ENCODE measurements at places on chromosomes 1 and 21. TPM values are rescaled to one million over a fixed set of nuclear protein-coding genes. Genes with fewer than 3 reads are reported as not detected.
A peak's percentile ranks its signal among the peaks of the same experiment; 100 is the strongest.

PLEKHN1 gene
- total RNA-seq = 2.8 TPM

DNA sequence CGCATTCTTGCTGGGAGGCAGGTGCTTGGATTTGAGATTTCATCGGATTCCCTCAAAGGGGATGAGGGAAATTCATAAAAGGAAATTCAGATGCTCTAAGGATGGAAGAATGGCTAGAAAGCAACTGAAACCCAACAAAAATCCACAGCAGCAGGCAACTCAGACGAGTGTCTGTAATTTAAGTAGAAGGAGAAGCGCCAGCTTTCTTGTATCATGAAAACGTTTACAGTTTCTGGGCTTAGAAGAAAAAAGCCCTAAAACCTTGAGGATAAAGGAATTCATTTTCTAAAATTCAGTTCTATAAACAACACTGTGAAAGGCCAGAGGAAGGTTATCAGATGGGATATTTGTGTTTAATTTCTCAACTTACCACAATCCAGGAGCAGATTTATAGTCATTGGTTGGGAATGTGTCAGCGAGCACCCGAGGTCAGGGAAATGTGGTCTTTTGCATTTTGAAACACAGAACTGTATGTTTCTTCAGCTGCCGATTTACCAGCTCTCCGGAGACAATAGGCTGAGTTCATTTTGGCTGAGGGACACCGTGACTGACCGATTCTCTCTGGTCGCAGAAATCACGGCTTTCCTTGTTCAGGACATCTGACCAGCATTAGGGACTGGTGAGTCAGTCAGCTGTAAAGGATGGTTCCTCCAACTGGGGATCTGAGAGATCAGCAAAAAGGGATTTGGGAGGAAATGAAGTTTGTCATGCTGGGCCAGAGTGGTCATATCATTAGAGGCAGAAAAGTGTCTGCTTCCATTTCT lies 111.6 kb upstream of the ERRFI1 start:
- H3K4me1 ChIP-seq = peaks cover 6% of the 10 kb centered on the region
- H3K4me3 ChIP-seq = no peak overlapping the region
- peaks cover 37% of the 10 kb centered on the region for H3K27me3 ChIP-seq
- no peaks in the 10 kb centered on the region for H3K36me3 ChIP-seq
- no peak overlapping the region for H3K27ac ChIP-seq

GRCh38 chr1:223725578-223725977 lies 13.2 kb downstream of the CAPN2 start:
- H3K4me3 ChIP-seq = peak overlapping the region; percentile 80
- peak overlapping the region; percentile 96 for H3K27ac ChIP-seq
- H3K36me3 ChIP-seq = peaks cover 65% of the 10 kb centered on the region
- no peaks in the 10 kb centered on the region for H3K27me3 ChIP-seq

KAZN gene
- total RNA-seq = 1.1 TPM

GRCh38 chr1:972726-973458 lies 6.6 kb downstream of the PLEKHN1 start:
- H3K4me1 ChIP-seq = peaks cover 6% of the 10 kb centered on the region
- H3K36me3 ChIP-seq = no peaks in the 10 kb centered on the region
- peaks cover 13% of the 10 kb centered on the region for H3K27me3 ChIP-seq

GRCh38 chr1:1215881-1216605 lies 2.1 kb upstream of the TNFRSF4 start:
- H3K4me3 ChIP-seq = peak overlapping the region; percentile 85
- H3K27me3 ChIP-seq = no peaks in the 10 kb centered on the region
- peaks cover 63% of the 10 kb centered on the region for H3K36me3 ChIP-seq
- no peak for DNase-seq
- H3K27ac ChIP-seq = peak overlapping the region; percentile 98
- H3K4me1 ChIP-seq = peaks cover 39% of the 10 kb centered on the region

DNA sequence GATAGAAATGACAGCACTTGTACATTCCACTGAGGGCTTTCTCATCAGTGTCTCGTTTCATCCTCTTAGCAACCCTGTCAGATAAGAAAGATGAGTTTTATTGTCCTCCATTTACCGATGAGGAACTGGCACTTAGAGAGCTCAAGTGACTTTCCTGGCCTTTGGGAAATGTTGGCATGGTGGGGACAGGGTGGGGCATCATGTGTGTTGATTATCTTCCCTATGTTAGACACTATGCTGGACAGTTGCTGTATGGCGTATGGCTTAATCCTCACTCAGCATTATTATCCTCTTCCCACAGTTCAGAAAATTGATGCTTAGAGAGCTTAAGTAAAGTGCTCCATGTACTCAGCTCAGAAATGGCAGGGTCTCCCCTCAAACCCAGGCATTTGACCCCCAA lies 163.2 kb downstream of the CAMTA1 start:
- DNase-seq = no peak
- no peaks in the 10 kb centered on the region for H3K36me3 ChIP-seq
- no peak overlapping the region for H3K4me3 ChIP-seq
- H3K27ac ChIP-seq = no peak overlapping the region
- no peaks in the 10 kb centered on the region for H3K4me1 ChIP-seq

DNA sequence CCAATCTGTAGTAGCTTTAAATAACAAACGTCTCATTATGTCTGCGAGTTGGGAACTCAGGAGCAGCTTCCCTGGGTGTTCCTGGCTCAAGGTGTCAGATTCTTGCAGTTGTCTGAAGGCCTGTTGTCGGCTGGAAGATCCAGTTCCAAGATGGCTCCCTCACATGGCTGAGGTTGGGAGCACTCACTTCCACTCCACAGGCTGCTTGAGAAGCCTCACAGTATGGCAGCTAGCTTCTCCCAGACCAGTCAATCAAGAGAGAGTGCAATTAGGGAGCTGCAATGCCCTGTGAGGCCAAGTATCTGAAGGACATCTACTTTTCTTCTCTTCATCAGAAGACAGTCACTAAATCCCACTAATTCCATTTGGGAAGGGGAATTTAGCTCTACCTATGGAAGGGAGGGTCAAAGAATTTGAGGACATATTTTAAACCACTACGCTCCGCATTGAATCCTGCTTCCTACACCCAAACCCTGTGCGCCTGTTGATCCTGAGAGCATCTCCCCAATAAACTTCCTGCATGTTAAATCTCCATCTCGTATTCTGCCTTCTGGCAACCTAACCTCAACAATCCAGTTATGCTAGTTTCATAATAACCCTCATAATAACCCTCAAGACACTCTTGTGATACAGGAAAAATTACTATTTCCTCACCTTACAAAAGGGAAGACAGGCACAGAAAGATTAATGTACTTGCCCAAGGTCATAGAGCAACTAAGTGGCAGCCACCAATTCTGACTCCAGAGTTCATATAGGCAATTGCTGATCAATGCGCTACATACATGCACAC lies 3.6 kb upstream of the VPS26C start:
- no peak overlapping the region for H3K4me3 ChIP-seq
- peaks cover 9% of the 10 kb centered on the region for H3K36me3 ChIP-seq
- DNase-seq = no peak
- peaks cover 3% of the 10 kb centered on the region for H3K27me3 ChIP-seq

GRCh38 chr1:66223681-66224080 lies 310.3 kb upstream of the SGIP1 start:
- peaks cover 13% of the 10 kb centered on the region for H3K27me3 ChIP-seq
- H3K4me3 ChIP-seq = no peak overlapping the region
- no peaks in the 10 kb centered on the region for H3K4me1 ChIP-seq

GRCh38 chr1:233355841-233356704 lies 28.5 kb downstream of the MAP3K21 start:
- no peak overlapping the region for H3K4me3 ChIP-seq
- peaks cover 7% of the 10 kb centered on the region for H3K4me1 ChIP-seq
- no peak overlapping the region for H3K27ac ChIP-seq

PRAMEF6 gene
- total RNA-seq = not detected

DNA sequence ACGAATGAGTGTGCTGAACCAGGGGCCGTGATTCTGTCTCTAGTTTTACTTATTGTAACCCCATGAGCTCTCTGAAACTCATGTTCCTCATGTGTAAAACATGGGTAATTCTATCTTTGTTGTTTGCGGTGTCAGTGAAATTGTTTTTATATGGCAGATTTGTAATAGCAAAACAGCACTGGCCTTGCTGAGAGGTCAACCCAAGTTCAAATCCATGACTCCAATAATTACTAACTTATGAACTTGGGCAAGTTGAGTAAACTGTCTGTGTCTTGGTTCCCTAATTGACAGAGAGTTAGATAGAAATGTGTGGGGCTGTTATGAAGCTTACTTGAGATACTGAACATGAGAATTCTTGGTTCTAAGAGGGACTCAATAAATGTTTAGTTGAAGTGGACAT lies 17.8 kb downstream of the C1orf116 start:
- no peak for DNase-seq
- no peaks in the 10 kb centered on the region for H3K4me1 ChIP-seq
- H3K27ac ChIP-seq = no peak overlapping the region
- H3K36me3 ChIP-seq = no peaks in the 10 kb centered on the region
- peaks cover 41% of the 10 kb centered on the region for H3K27me3 ChIP-seq
- H3K4me3 ChIP-seq = no peak overlapping the region
